Left lung (tissue), 14 donors: ENCODE measurements at places on chromosomes 1 and 21.
A peak's percentile ranks its signal among the peaks of the same experiment; 100 is the strongest.

DNA sequence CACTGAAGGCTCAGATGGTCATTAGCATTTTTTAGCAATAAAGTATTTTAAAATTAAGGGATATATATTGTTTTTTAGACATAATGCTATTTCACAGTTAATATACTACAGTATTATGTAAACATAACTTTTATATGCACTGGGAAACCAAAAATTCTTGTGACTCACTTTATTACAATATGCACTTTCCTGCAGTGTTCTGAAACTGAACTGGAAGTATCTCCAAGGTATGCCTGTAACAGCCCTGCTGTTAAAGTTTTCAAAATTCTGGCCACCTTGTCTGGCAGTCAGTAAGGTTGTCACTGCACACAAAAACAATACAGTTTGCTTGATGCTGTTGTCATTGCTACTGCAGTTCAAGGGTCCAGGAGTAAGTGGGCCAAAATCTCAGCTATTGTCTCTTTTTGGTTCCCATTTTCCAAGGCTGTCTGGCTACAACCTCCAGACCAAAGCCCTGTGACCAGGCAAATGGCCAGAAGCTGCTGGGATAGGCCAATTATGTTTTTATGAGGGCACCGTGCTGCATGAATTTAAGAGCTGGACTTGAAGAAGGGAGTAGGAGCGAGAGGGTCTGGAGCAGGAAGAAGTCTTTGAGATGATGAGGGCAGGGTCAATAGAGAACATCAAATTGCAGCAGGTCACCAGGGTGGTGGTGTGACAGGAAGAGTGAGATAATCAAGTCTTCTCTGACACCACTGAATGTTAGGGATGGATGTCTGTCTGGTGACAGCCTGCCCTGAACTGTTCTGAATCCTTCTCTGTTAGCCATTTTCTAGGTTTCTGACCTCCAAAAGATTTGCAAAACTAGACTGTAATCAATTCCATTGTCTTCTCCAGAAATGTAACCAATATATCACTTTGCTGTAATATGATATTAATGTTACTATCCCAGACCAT lies 82.3 kb upstream of the CACHD1 start:
- H3K4me1 ChIP-seq, result no peaks in the 10 kb centered on the region
- H3K27me3 ChIP-seq, result no peaks in the 10 kb centered on the region
- no peaks in the 10 kb centered on the region for H3K36me3 ChIP-seq
- no peak overlapping the region for H3K27ac ChIP-seq

DNA sequence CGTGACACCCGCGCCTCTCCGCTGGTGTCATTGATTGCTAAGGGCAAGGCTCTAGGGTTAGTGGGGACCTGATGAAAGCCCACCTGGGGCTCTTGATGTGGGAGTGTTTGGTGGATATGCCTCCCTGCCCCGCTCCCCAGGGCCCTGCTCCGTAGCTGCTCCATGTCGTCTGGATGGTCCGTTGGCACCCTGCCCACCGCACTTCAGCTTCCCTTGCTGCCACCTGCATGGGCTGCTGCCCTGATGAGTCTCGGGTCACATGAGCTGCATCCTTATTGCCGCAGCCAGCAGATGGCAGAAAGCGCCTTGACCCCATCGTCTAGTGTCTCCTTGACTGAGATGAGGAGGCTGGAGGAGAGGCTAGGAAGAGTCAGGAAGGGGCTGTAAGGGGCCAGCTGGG lies 439.4 kb downstream of the CAMTA1 start:
- H3K4me3 ChIP-seq, result no peak overlapping the region
- H3K27ac ChIP-seq, result no peak overlapping the region
- no peaks in the 10 kb centered on the region for H3K36me3 ChIP-seq
- DNase-seq, result no peak

- peak overlapping the region; percentile 79 for H3K27ac ChIP-seq
- peak overlapping the region; percentile 44 for H3K4me3 ChIP-seq
- no peaks in the 10 kb centered on the region for H3K36me3 ChIP-seq
- no peak for DNase-seq
- H3K4me1 ChIP-seq, result no peaks in the 10 kb centered on the region
Observed at GRCh38 chr1:47229886-47230691, 1.9 kb downstream of the TAL1 start.

DNA sequence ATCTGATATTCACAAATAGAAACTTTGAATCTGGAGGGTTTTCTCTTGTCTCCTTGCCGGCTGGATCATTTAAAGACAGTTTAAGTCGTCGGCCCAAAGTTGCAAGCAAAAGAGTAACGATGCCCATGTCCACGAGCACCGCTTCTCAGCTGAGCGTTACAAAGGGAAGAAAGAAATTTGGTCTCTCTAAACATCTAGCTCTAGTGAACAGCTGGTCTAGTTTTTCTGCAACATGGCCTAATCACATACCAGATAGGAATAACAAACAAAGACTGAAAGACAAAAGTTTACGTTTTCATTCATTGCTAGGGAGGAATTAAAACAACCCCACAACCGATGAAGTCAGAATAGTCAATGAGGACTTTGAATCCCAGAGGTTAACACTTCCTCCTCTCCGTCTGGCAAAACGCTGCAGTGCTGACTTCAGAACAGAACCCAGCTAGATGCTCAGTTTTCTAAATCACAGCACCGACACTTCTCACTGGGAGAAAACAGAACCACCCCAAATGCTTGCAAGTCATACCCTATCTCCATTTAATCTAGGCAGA lies 69.4 kb downstream of the NTPCR start:
- no peak overlapping the region for H3K27ac ChIP-seq
- no peaks in the 10 kb centered on the region for H3K27me3 ChIP-seq
- no peak overlapping the region for H3K4me3 ChIP-seq
- DNase-seq, result no peak
- H3K36me3 ChIP-seq, result no peaks in the 10 kb centered on the region

DNA sequence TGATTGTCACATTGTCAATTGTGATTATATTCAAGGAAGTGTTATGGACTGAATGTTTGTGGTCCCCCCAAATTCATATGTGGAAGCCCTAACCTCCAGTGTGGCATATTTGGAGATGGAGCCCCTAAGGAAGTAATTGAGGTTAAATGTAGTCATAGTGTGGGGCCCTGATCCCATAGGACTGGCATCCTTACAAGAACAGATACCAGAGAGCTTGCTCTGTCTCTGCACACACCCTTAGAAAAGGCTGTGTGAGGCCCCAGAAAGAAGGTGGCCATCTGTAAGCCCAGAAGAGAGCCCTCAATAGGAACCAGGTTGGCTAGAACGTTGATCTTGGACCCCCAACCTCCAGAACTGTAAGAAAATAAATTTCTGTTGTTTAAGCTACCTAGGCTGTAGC lies 28.1 kb downstream of the VANGL1 start:
- no peak overlapping the region for H3K4me3 ChIP-seq
- no peaks in the 10 kb centered on the region for H3K27me3 ChIP-seq
- peaks cover 25% of the 10 kb centered on the region for H3K36me3 ChIP-seq
- no peaks in the 10 kb centered on the region for H3K4me1 ChIP-seq
- no peak overlapping the region for H3K27ac ChIP-seq
